Hematopoietic multipotent progenitor cell (in vitro differentiated cells): ENCODE measurements at places on chromosomes 5 and 9.

DNA sequence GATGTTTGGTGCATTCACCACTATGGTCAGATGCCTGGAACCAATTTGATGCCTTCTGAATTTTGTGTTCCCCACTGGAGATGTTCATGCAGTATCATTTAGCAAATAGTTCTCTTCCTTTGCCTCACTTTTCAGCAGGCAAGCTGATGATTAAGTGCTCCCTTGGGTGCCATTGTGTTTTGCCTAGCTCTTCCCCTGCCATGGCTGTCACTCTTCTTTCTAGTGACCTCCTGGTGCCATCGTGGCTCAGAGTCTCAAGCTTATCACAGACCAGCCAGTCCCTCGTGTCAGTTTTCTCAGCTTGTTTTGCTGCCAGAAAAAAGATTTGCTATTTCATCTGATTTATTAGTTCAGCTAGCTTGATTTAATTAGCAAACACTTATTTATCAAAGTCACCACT is 41.3 kb downstream of the IL31RA start:
- no peak for DNase-seq

GRCh38 chr5:158007336-158007735 is 148.4 kb upstream of the CLINT1 start:
- DNase-seq = no peak

GRCh38 chr9:21782205-21782604 is 20.2 kb upstream of the MTAP start:
- no peak for DNase-seq

DNA sequence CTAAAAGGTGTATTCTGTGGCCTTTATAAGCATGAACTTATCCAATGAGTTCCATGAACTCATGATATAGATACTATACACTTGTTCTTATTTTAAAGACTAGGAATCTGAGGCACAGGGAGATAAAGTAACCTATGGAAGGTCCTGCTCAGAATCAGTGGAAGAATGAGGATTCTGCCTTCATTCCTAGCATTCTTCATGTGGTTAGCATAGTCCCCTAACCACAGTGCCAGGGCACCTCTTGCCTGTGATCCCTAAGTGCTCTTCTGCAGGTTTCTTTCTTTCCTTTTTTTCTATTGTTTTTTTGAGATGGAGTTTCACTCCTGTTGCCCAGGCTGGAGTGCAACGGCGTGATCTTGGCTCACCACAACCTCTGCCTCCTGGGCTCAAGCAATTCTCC is 174.1 kb downstream of the C9orf152 start:
- DNase-seq = no peak
